A673 (cell line): ENCODE measurements at places on chromosomes 1 and 21. TPM values are rescaled to one million over a fixed set of nuclear protein-coding genes. Genes with fewer than 3 reads are reported as not detected.
A peak's percentile ranks its signal among the peaks of the same experiment; 100 is the strongest.

SPRR2F gene
- total RNA-seq: not detected in 2 replicates

AQP10 gene
- total RNA-seq: not detected in 2 replicates

- no peak for DNase-seq
Observed at GRCh38 chr1:153795330-153795837, 20.2 kb downstream of the SLC27A3 start.

DNA sequence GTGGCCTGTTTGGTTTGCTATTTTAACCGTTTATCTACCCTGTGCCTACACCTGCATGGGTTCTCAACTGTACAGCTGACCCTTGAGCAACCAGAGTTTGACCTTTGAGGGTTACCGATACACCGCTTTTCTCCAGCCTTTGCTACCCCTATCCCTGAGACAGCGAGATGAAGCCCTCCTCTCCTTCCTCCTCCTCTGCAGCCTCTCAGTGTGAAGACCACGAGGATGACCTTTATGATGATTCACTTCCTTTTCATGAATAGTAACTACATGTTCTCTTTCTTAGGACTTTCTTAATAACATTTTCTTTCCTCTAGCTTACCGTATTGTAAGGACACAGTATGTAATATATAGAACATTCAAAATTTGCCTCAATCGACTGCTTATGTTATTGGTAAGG is 14.5 kb upstream of the RNF187 start:
- no peak for DNase-seq

DNA sequence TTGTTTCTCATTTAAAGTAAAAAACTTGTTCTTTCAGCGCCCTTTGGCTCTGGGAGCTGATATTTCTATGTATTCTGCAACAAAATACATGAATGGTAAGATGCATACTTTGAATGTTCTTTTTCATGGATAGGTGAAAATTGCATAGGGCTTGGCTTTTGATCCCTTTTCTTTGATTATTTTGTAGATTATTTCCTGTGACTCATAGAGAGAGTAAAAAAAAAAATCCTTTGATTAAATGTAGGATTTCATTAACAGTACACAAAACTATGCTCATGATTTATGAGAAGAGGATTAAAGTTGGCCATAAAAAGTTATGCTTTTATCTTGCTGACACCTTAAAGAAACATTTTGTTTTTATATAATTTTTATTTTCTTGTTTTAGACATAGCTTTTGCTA is 18.7 kb downstream of the CTH start:
- DNase-seq: no peak

- DNase-seq: peak; percentile 4
Observed at GRCh38 chr1:158972841-158973240, 36.9 kb upstream of the IFI16 start.
